ENCODE measurements at places on chromosomes 6 and 20.
A peak's percentile ranks its signal among the peaks of the same experiment; 100 is the strongest.

GRCh38 chr6:47344022-47344421, 34.3 kb upstream of the TNFRSF21 start:
- DNase-seq = peak; percentile 26

GRCh38 chr20:54681869-54682268, 206.5 kb downstream of the DOK5 start:
- no peak for DNase-seq

DNA sequence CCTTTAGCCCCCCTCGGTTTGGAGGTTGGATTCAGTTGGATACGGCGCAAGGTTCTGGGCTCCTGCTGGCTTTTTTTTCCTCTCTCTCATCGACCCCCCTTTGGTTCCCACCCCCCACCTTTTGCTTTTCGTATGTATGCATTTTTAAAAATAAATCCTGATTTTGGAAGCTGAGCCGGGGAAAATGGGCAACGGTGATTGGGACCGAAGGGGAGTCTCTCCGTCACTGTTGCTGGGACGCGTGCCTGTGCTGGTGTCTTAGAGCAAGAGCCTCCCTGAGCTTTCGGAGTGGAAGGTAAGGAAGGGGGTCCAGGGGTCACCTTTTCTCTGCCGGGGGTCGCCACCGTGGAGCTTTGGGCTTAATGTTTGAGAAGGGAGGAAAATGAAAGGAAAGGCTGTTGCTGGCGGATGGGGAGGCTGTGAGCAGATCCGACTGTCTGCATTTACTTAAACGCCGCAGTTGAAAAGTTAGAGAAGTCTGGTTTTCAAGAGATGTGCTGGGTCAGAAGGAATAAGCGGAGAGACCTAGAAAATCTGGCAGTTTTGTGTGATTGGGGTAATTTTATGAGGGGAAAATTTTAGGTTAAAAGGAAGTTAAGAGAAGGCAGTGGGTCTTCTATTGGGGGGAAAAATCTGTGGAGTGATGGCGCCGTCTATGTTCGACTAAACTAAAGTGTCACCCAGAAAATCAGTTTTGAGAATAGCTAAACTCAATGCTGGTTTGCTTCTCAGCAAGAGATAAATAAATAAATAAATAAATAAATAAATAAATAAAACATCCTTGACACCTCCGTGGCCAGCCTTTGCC, 828 bp downstream of the ADGRB3 start:
- DNase-seq = no peak

GRCh38 chr6:121549736-121550135, 114.3 kb downstream of the GJA1 start:
- no peak for DNase-seq

GRCh38 chr6:47452899-47453298, 24.7 kb upstream of the CD2AP start:
- DNase-seq = no peak

DNA sequence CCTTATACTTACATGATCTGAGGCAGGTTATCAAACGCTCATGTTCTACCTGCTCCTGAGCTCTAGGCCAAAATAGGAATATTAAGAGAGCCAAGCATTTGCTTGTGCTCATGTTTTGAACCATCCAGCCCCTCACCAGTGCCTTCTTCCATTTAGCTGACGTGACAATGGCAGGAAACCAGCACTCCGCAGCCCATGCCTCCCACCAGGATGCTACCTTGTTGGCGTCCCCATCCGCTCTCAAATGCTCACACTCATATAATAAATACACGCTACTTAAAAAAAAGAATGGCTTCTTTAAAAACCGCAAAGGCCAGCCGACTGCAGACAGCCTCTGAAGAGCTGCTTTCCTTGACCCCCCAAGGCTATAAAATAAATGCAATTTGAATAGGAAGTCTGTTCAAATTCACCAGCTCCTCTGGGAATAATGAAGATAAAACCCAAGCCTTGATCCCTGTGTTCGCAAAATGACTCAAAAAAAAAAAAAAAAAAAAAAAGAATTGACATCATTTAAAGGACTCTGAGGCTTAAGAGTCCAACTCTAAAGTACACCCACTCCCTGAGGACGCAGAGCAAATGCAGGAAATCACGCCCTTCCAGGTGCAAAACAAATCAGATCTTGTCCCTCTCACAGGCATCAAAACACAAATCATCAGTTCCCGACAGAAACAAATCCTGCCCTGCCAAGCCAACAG, 29.0 kb downstream of the RNASET2 start:
- no peak for DNase-seq

- DNase-seq = no peak
Measured at GRCh38 chr6:142332393-142333098, 30.7 kb downstream of the ADGRG6 start.

- DNase-seq = no peak
Measured at GRCh38 chr6:31585491-31585890, 586 bp upstream of the LST1 start.

GRCh38 chr6:163469459-163469985, 55.0 kb downstream of the QKI start:
- DNase-seq = no peak

DNA sequence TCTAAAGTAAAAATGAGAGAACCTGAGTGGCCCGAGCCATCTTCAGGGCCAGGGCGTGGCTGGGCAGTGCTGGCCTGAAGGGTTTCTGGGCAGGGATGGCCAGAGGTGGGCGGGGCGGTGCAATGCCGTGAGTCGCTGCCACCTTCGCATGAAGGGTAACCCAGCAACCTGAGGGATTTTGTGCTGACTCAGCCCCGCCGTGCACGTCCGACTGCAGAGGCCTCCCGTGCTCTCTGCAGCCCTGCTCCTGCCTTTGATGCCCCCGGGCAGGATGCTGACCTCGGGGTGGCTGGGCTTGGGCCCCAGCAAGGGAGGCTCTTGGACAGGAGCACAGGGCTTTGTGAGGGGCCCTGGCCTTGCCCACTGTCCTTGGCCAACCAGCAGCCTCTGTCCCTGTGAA, 81.7 kb upstream of the GATA5 start:
- peak; percentile 78 for DNase-seq

DNA sequence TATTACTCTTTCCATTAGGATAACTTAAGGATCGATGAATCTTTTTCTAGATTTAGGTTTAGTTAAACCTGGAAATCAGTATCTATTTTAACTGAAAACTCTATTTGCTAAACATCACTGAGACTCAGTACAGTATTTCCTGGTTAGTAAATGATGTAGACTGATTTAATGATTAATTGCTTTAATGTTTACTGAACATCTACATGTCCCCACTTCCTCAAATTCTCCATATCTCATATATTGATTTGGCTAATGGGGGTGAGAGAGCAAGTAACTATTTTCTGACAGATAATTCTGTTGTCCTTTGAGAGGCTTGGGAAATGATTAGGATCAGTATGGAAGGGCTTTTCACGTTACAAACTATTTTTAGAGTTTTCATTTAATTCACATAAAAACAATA, 10.3 kb downstream of the MKKS start:
- no peak for DNase-seq
